ENCODE measurements at places on chromosomes 1 and 21.

DNA sequence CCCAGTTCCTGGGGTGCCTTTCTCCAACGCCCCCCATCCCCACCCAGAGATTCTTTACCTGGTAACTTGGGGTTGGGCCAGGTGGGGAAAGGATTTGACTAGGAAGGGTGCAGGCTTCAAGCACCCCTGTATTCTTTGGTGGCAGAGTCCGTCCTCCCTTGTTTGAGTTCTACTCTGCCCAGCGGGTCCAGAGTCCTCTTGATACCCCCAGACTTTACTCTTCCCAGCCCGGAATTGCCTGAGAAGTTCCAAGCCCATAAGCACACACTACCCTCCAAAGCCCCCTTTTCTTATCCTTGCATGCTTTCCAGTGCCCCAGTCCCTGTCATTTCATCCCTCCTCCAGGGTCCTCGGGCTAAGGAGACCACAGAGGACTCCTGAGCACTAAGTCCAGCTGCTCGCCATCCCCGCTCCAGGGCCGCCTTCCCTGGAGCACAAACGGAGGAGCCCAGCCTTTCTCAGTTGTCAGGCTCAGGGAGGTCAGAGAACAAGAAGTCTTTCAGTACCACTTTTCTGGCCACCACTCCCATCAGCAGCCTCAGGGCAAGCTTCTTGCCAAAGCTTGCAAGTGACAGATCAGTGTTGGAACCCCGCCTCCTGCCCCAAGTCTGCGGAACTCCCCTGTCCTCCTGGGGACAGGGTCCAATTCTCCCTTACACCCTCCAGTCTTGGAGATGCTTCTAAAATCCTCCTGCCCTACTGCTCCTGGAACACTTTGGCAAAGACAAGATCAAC is 12.2 kb downstream of the SLC45A3 start:
- H3K36me3 ChIP-seq: no peaks in the 10 kb centered on the region
- H3K27ac ChIP-seq: no peak overlapping the region
- no peak for DNase-seq
- peaks cover 32% of the 10 kb centered on the region for H3K4me1 ChIP-seq
- H3K27me3 ChIP-seq: peaks cover 5% of the 10 kb centered on the region

DNA sequence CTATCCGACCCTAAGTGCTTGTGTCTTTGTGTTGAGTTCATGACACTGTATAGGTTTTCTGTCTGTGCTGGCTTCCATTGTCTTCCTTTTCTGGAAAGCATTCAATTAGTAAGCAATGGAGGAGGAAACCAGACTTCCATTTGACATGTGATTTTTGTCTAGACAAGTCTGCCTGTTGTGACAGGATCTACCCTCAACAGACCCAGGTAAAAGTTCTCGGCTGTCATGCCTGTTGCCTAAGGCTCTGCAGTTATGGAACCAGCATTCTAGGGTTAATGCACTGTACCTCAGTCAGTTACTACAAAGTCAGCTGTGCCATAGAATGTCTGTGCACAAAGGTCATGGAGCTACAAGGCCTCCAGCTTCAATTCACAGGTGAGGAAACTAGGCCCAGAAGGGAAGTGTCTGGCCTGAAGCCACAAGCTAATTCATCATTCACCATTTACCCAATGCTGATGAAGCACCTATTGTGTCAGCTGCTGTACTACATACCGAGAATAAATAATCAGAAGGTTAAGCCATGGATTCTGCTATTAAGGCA is 72.3 kb downstream of the PLPP3 start:
- peaks cover 75% of the 10 kb centered on the region for H3K36me3 ChIP-seq
- peak overlapping the region; percentile 63 for H3K27ac ChIP-seq
- no peaks in the 10 kb centered on the region for H3K27me3 ChIP-seq
- H3K4me1 ChIP-seq: peaks cover 50% of the 10 kb centered on the region

DNA sequence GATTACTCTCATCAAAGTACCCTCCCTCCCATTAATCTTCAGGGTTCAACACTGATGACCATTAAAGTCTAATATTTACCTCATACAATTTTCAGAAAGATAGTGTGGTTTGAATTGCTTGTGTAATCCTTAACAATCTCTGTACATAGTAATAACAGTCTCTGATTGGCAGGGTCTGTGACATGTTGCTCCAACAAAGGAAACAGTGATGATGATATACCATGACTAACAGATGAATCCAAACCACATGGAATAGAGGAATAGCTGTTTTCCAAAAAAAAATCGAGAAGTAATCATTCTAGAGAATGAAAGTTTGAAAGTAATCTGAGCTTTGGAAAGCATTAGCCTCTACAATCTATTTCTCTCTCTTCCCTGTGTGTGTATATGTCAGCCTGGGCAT is 610.1 kb upstream of the NEGR1 start:
- no peaks in the 10 kb centered on the region for H3K4me1 ChIP-seq
- DNase-seq: no peak
- no peaks in the 10 kb centered on the region for H3K36me3 ChIP-seq
- no peaks in the 10 kb centered on the region for H3K27me3 ChIP-seq
- H3K27ac ChIP-seq: no peak overlapping the region

GRCh38 chr21:25330266-25330665 is 277.0 kb downstream of the MRPL39 start:
- no peak overlapping the region for H3K4me3 ChIP-seq
- H3K36me3 ChIP-seq: no peaks in the 10 kb centered on the region
- no peaks in the 10 kb centered on the region for H3K27me3 ChIP-seq
- no peak overlapping the region for H3K27ac ChIP-seq
- no peaks in the 10 kb centered on the region for H3K4me1 ChIP-seq

DNA sequence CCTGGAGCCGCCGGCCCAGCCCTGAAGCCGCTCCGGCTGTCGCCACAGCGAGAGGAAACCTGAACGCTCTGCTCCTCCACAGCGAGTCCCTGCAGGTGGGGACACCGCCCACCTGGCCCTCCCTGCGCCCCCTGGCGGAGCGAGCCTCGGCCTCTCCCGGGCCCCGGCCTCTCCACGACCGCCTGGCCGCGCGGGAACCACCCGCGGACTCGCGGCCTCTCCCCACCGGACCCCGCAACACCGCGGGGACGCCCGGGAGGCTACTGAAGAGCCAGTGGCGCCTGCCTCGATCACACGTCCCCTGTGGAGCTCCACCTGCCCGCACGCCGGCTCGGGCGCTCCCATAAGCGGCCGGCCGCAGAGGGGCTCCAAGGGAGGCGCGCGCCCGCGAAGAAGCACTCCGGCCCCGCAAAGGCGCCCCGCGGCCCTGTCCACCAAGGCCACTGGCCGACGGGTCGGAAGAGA is 109.6 kb downstream of the KCNN3 start:
- H3K27me3 ChIP-seq: peaks cover 76% of the 10 kb centered on the region
- H3K36me3 ChIP-seq: no peaks in the 10 kb centered on the region
- H3K4me3 ChIP-seq: no peak overlapping the region
- no peaks in the 10 kb centered on the region for H3K4me1 ChIP-seq
- DNase-seq: peak; percentile 84

- H3K4me1 ChIP-seq: peaks cover 49% of the 10 kb centered on the region
- peaks cover 30% of the 10 kb centered on the region for H3K36me3 ChIP-seq
- no peak for DNase-seq
- H3K27me3 ChIP-seq: no peaks in the 10 kb centered on the region
- H3K4me3 ChIP-seq: no peak overlapping the region
These were observed 5.1 kb downstream of the PARP1 start for GRCh38 chr1:226402739-226403165.

DNA sequence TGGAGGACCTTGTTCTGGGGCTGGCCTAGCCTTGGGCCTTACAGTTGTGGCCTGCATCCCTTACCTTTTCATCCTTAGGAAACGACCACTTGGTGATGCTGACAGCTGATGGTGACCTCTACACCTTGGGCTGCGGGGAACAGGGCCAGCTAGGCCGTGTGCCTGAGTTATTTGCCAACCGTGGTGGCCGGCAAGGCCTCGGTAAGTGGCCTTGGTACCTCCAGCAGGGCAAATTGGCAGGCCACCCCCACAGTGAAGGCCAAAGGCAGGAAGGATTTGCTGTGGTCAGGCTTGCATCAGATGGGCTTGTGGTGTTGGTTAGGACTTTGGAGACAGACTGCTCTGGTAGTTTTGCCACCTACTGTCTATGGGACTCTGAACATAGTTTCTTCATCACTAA is 17.7 kb upstream of the TRNAU1AP start:
- H3K4me1 ChIP-seq: no peaks in the 10 kb centered on the region
- no peak for DNase-seq
- no peaks in the 10 kb centered on the region for H3K27me3 ChIP-seq
- H3K36me3 ChIP-seq: peaks cover 21% of the 10 kb centered on the region

GRCh38 chr1:7869136-7869920 is 16.5 kb upstream of the UTS2 start:
- no peaks in the 10 kb centered on the region for H3K36me3 ChIP-seq
- no peak overlapping the region for H3K27ac ChIP-seq
- no peaks in the 10 kb centered on the region for H3K27me3 ChIP-seq
- DNase-seq: no peak
- no peaks in the 10 kb centered on the region for H3K4me1 ChIP-seq

GRCh38 chr1:118184739-118185083 is 317 bp downstream of the SPAG17 start:
- H3K27me3 ChIP-seq: no peaks in the 10 kb centered on the region
- H3K4me3 ChIP-seq: peak overlapping the region; percentile 80
- no peaks in the 10 kb centered on the region for H3K36me3 ChIP-seq
- peak overlapping the region; percentile 59 for H3K27ac ChIP-seq

- no peak overlapping the region for H3K4me3 ChIP-seq
- no peaks in the 10 kb centered on the region for H3K36me3 ChIP-seq
- peaks cover 5% of the 10 kb centered on the region for H3K27me3 ChIP-seq
These were observed 186.8 kb downstream of the SMYD3 start for GRCh38 chr1:246320286-246320685.

Data from type B pancreatic cell (in vitro differentiated cells).